GM19239 (cell line): ENCODE measurements at places on chromosomes 16 and 17.

DNA sequence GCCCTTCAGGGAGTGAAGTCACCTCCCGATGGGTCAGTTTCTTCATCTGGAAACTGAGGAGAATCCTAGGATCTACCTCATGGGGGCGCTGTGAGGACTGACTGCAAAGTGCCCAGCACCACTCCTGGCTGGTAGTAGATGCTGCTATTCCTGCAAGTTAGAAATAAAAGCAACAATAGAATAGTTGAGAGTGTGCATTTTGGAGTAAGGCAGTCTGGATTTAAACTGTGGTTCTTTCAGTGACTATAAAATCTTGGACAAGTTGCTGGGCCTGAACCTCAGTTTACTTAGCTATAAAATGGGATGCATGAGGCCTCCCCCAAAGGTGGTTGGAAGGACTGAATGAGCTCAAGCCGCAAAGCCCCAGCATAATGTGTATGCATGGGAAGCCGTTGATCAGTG lies 70.6 kb downstream of the CYB5B start:
- no peak for DNase-seq

DNA sequence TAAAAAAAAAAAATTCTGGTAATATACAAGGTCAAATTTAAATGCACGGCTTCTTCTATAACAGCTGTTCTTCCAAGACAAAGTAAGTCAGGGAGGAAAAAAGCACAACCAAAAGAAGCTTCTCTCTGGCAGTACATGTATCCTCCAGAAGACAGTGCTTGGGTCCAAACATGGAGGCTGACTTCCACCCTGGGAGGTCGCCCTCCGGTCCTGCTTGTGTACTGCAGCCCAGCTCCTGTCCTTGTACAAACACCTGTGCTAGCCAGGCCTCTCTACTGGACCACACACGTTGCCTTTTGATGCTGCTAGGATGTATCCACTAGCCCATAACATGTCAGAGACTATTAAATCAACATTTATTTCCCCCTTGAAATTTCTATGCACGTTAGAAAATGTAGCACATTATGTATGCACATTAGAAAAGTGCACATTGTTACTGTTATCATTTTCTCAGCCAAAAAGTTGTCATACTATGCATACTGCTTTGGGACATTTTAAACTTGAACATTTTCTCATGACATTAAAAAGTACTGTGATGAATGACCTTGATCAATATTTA lies 21.9 kb downstream of the TEKT3 start:
- no peak for DNase-seq

GRCh38 chr16:67932462-67932840 lies 789 bp upstream of the CTRL start:
- no peak for DNase-seq

DNA sequence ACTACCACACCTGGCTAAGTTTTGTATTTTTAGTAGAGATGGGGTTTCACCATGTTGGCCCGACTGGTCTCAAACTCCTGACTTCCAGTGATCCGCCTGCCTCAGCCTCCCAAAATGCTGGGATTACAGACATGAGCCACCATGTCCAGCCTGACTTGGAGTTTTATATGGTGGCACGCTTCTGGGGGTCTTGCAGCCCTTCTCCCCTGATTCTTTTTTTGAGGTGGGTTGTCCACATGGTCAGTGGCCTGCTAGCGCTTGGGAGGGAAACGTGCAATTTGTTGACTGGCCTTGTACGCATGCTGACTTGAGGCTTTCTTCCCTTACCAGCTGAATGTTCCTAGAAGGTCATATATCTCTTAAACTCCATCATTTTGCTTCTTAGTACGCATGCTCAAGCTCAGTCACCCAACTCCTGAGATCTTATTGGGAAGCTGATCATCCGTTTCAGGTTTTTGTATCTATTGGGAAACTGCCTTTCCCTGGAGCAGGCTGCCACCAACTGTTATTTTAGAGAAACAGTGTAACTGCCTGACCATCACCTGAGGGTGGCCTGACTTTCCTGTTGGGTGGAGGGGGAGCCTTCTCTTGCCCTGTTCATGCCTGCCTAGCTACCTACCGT lies 13.7 kb upstream of the LDHD start:
- no peak for DNase-seq

GRCh38 chr16:65621640-65622039 lies 499.8 kb upstream of the CDH11 start:
- no peak for DNase-seq

DNA sequence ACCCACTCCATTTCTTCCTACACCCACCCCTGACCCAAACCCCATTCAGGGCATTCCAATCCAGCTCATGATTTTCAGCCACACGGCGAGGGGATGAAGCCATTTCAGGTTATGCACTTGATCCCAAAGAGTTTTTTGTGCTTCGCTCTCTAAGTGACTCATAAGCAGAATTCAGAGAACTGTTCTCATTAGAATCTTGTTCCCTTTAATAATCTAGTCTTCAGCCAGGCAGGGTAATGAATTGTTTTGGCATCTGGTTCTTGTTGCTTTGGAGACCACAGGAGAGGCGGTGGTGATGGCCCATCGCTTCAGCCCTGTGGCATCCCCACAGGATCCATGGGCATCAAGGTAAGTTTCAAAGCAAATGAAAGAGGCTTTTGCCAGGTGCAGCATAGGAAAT lies 4.8 kb upstream of the KRT31 start:
- no peak for DNase-seq
